ENCODE measurements at places on chromosomes 5 and 9.
A peak's percentile ranks its signal among the peaks of the same experiment; 100 is the strongest.

DNA sequence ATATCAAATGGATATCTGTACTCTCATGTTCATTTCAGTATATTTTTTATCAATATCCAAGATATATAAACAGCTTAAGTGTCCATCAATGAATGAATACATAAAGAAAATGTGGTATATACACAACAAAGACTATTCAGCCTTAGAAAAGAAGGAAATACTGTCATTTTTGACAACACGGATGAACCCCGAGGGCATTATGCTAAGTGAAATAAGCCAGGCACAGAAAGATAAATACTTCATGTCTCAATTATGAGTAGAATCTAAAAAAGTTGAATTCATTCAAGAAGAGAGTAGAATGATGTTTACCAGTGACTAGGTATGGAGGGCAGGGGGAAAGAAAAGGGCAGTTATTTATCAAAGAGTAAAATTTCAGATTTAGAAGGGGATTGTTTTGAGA, 949.8 kb upstream of the TYRP1 start:
- no peak for DNase-seq

- no peak for DNase-seq
These were observed 1149.0 kb downstream of the EFNA5 start for GRCh38 chr5:106521701-106522100.

- no peak for DNase-seq
These were observed 170.1 kb downstream of the ADAMTS12 start for GRCh38 chr5:33721491-33722200.

DNA sequence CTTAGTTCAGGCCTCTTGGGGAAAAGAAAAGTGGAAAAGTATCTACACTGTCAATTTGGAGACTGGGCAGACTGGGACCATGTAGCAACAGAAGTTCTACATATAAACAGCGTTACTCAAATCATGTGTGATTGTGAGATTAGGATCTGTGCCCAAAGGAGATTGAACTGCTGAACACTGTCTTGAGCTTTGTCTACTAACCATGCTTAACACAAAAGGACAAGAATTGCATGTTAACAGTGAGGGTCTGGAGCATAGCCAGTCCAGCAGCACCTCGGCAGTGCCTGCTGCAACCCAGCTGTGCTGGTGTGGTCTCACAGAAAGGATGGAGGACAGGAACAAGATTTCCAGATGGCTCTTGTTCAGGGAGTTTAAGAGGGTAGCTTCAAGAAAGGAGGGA, 5.7 kb downstream of the PAM start:
- DNase-seq: no peak

DNA sequence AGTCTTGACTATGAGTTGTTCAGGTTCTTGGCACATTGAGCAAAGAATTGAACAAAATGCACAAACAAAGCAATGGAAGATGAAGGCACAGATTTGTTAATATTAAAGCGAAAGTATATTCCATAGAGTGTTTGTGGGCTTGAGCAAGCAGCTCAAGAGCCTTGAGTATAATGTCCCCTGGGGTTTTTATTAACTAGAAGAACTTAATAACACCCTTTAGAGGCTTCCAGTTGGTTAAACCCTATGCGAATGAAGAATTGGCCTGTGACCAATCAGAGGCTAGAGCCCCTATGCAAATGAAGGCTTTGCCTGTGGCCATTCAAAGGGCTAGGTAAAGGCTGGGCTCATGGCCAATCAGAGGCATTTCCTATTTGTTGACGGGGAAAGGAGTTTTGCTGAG, 135.3 kb upstream of the IL12B start:
- DNase-seq: no peak

DNA sequence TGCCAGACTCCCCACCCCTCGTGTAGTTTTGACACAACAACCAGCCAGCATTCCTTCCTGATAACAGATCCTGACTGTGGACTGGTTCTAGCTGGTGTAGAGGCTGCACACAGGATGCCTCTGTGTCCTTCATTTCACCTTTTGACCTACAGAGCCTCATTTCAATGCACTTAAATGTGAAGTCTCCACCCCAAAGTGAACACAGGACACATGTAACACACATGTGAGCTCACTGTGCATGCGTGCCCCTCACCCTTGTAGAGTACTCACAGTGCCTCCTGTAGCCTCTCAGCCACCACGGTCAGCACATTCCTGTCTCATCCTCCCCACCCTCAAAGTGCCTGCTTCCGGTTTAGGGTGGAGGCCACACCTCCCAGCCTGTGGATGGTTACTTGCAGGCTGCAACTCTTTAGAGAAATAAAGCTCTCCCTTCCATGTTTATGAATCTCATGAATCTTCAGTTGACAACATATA, 11.6 kb upstream of the NKD2 start:
- DNase-seq: no peak

DNA sequence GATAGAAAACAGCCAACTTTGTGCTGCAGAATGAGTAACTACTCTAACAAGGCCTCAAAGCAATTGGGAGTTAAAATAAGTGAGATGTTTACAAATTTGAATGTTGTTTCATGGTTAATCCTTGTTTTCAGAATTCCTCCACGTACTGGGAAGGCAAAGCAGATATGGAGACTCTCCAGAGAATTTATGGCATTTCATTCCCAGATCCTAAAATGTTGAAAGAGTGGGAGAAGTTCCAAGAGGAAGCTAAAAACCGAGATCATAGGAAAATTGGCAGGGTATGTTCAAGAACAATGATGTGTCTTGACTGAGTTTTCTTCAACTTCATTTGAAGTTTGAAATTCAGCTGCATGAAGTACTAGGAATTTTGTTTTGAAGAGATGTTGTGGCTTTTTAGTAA, 16.4 kb downstream of the TARS1 start:
- no peak for DNase-seq

GRCh38 chr9:123073991-123074422, 40.5 kb downstream of the GPR21 start:
- no peak for DNase-seq

GRCh38 chr9:966870-967269, 9.6 kb upstream of the DMRT3 start:
- DNase-seq: no peak

DNA sequence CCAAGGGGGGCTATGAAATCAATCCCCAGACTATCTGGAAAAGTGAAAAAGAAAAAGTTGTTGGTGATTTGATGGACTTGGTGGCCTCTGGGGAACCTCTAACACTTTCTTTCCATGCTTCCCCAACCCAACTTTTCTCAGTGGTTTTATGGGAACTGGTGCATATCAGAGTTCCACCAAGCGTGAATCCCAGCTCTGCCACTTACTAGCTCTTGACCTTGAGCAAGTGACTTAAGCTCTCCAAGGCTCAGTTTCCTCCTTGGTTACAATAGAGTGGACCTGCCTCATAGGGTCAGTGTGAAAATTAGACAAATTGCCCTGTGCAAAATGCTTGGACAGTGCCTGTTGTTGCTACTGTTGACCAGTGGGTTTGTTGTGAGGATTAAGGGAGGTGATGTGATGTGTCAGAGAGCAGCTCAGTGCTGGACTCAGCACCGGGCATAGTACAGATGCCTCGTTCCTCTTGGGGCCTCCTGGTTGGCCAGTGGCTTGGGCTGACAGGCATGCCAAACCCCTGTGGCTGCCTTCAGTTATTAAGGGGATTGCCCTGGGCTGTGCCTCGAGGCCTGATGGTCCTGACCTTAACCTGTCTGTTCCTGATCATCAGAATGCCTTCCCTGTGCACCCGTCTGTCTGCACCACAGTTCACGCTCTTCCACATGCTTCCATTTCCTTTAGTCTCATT, 49.3 kb downstream of the COL15A1 start:
- no peak for DNase-seq

DNA sequence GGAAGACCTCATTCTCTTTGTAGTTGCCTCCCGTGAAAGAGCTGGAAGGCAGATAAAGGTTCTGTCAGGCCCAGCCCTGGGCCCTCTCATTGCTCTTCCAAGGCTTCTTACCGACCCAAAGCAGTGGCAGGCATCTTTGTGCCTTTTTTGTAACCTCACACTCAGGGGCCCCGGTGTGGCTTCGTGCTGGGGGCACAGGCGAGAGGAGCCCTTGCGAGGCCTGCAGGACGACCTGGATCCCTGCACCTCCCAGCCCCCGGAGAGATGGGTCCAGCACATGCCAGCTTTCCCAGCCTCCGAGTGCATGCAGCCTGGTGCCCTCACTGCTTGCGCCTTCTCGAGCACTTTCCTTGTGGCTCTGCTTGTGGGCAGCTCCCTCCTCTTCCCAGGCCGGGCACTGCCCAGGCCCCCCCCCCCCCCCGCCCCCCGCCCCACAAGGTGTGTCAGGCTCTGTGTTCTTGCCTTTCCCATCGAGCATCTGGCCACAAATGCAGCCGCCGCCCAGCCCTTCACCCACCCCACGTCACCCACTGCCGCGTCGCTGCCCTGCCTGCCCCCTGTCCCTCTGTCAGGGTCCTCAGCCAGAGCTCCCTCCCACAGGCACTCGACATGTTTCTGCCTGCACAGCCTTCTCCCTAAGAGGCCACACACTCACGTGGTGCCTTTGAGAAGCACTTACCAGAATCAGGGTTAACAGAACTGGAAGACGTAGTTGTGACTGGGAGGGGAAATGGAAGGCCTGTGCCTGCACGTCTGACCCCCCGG, 63.7 kb upstream of the CACNA1B start:
- no peak for DNase-seq

GRCh38 chr5:107812570-107813141, 141.9 kb upstream of the EFNA5 start:
- DNase-seq: no peak

GRCh38 chr9:1939926-1940368, 75.2 kb upstream of the SMARCA2 start:
- peak; percentile 48 for DNase-seq

GRCh38 chr9:37710046-37710445, 43.6 kb upstream of the TRMT10B start:
- DNase-seq: no peak

- DNase-seq: peak; percentile 48
These were observed at the start of gene WNK2 for GRCh38 chr9:93183663-93184431. Gene WNK2 (plus strand): TSS chr9:93184139. CDS start chr9:93184930, 791 bp downstream.

DNA sequence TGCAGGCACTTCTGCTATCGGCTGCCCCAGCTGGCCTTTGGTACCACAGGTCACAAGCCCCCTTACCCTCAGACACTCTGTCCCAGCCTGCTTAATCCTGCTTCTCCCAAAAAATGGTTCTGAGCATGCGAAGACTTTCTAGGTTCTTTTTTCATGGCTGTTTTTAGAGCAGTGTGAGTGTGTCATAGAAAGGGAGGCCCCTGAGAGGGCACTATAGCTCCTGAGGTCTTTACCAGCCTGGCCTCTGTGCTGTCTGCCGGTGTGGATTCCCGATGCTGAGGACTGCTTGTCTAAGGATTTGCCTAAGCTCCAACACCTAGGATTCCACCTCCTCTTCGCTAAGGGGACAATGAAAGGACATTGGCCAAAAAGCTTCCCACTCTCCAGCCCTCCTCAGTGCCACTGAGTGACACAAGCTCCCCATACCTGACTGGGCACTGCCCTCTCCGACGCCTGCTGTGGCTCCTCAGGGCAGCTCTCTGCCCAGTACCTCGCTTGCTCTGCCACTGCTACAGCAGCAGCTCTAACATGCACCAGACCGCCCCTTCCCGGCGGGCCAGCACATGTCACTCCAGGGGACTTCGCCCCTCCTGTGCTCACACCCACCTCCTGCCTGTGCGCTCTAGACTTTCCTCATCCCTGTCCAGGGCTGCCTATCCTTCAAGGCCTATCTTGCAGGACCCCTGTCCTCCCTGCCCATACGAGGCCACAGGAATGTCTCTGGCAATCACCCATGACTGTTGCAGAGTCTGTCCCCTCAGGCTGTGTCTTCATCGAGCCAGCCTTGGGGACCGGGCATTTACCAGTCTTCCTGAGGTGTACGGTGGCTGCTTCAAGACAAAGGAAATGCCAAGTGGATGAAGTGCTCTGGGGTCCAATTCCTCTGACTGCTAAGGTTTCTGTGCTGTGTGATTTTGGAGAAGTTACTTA, 21.0 kb downstream of the MACROH2A1 start:
- no peak for DNase-seq

GRCh38 chr5:137091472-137091871, 407.7 kb downstream of the SPOCK1 start:
- DNase-seq: peak; percentile 63

- no peak for DNase-seq
These were observed at the start of gene IFNW1 for GRCh38 chr9:21141427-21141882. Gene IFNW1 (minus strand): TSS chr9:21141832. CDS start chr9:21141570, 262 bp downstream.

DNA sequence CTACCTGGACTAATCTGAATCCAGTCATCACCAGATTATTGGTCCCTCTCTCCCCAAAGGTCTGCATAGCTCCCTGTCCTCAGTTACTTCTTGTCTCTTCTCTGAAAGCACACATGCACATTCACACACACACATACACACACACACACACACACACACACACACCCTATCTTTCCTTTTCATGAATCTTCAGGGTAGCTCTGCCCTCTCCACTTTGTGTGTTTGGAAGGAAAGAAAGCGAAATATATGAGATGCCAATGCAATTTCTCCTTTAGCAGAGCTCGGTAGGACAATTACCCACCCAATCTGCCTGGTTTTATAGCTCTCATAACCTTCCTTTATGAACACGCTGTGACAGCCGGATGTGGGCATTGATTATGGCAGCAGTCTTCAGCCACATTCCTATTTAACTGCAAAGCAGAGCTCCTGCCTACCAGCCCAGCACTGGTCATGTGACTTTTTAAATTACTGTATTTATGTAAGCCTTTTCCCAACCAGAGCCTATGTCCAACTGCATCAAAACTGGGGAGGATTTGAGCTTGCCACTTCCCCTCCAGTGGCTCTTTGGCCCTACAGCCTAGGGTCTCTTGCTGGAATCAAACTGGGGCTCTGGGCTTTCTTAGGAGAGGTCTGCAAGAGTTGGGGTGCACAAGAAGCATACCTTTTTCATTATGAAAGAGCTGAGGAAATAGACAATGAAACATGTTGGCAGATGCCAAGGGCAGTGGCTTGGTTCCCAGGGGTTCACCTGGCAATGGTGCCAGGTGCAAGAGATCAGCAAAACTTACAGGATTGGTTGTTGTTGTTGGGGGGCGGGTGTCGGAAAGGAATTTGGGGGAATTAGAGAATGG, 20.8 kb upstream of the MATR3 start:
- peak; percentile 11 for DNase-seq

DNA sequence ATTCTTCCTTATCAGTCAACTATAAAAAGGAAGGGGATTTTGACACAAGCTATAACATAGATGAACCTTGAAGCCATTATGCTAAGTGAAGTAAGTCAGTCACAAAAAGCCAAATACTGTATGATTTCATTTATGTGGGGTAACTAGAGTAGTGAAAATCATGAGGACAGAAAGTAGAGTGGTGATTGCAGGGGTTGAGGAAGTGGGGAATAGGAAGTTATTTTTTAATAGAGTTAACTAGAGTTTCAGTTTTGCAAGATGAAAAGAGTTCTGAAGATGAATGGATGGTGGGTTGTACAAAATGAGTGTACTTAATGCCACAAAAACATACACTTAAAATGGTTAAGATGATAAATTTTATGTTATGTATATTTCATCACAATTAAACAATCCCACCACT, 65.4 kb upstream of the FAM174A start:
- no peak for DNase-seq

Data from NCI-H2081 (cell line).